ENCODE measurements at places on chromosomes 1 and 21.
A peak's percentile ranks its signal among the peaks of the same experiment; 100 is the strongest.

- H3K36me3 ChIP-seq, result no peaks in the 10 kb centered on the region
- no peak for DNase-seq
- H3K27me3 ChIP-seq, result no peaks in the 10 kb centered on the region
- H3K4me1 ChIP-seq, result peaks cover 22% of the 10 kb centered on the region
- H3K4me3 ChIP-seq, result no peak overlapping the region
- H3K27ac ChIP-seq, result no peak overlapping the region
These were observed 15.8 kb upstream of the SH2D2A start for GRCh38 chr1:156832434-156832833.

DNA sequence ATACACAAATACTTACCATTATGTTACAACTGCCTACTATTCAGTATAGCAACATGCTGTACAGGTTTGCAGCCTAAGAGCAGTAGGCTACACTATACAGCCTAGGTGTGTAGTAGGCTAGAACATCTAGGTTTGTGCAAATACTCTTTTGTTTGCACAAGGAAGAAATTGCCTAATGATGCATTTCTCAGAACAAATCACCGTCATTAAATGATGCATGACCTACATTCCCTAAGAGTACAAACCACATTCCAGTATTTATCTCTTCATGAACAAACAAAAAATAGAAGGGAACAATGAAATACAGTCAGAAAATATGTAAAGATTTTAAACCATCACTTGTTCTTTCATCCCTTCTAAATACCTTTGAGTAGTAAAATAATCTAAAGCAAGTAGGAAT, 109.7 kb upstream of the HP1BP3 start:
- no peak overlapping the region for H3K27ac ChIP-seq
- no peak for DNase-seq
- no peaks in the 10 kb centered on the region for H3K27me3 ChIP-seq
- H3K36me3 ChIP-seq, result peaks cover 20% of the 10 kb centered on the region
- H3K4me3 ChIP-seq, result no peak overlapping the region

DNA sequence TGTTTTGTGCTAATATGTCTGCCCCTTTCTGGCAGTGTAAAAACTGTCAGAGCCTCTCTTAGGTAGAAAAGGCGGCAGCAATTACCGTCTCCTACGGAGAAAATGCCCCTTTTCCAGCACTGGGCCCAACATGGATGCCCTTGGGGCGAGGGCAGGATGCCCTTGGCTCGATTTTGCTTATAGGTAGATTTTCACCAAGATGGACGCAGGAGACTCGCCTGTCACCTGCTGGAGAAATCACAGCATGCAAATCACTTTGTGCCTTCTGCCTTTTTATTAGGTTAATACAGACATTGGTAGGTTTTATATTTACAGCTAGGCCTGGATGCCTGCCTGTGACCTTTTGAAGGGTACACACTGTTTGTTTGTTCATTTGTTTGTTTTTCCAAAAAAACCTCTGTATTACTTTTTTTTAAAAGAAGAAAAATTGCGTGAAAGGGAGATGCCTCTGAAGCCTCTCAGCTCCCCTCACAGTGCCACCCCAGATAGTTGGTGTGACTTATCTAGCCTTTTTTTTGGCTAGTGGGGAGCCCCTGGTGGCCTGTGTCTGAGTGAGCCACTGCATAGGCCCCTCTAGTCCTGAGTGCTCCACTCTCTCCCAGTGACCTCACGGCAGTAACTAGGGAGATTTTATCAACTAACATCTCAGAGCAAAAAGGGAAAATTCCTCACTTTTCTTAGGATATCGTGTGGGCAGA, 2.5 kb downstream of the ATP1B1 start:
- peak overlapping the region; percentile 90 for H3K4me3 ChIP-seq
- peak overlapping the region; percentile 74 for H3K27ac ChIP-seq
- peaks cover 37% of the 10 kb centered on the region for H3K4me1 ChIP-seq
- H3K27me3 ChIP-seq, result peaks cover 5% of the 10 kb centered on the region
- peaks cover 9% of the 10 kb centered on the region for H3K36me3 ChIP-seq

DNA sequence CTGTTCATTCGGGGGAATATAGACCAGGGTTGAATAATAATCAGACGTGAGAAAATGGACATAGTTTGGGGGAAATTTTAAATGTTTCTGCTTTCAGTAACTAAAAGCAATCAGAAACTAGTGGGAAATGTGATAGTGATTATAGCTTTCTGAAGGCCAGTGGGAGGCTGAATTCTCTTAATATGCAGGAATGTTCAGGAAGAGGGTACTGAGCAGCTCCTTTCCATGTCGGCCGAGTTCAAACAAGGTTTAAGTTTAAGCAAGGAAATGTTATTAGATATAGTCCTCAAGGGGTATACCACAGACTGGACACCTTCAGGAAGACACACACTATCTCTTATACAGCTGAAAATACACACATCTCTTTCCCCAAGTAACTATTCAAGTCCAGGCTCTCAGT, 105.5 kb downstream of the HHAT start:
- H3K4me3 ChIP-seq, result no peak overlapping the region
- DNase-seq, result no peak
- H3K27me3 ChIP-seq, result no peaks in the 10 kb centered on the region

- no peaks in the 10 kb centered on the region for H3K27me3 ChIP-seq
- H3K36me3 ChIP-seq, result no peaks in the 10 kb centered on the region
These were observed 477 bp downstream of the SNAP47 start for GRCh38 chr1:227735539-227736285.

All from CD4-positive, CD25-positive, alpha-beta regulatory T cell (primary cell).